ENCODE measurements at places on chromosomes 2 and 18. TPM values are rescaled to one million over a fixed set of nuclear protein-coding genes. Genes with fewer than 3 reads are reported as not detected.
A peak's percentile ranks its signal among the peaks of the same experiment; 100 is the strongest.

- H3K27me3 ChIP-seq = peaks cover 14% of the 10 kb centered on the region
- DNase-seq = no peak
- no peak overlapping the region for H3K27ac ChIP-seq
- no peaks in the 10 kb centered on the region for H3K36me3 ChIP-seq
These were observed 358.3 kb downstream of the ZNF516 start for GRCh38 chr18:76136701-76137100.

- H3K36me3 ChIP-seq = no peaks in the 10 kb centered on the region
- no peak overlapping the region for H3K4me3 ChIP-seq
- H3K27ac ChIP-seq = no peak overlapping the region
- no peak for DNase-seq
- no peaks in the 10 kb centered on the region for H3K4me1 ChIP-seq
These were observed 65.5 kb upstream of the FHL2 start for GRCh38 chr2:105464325-105464724.

GRCh38 chr18:61237529-61237928 lies 95.7 kb upstream of the CDH20 start:
- H3K4me1 ChIP-seq = no peaks in the 10 kb centered on the region
- DNase-seq = no peak
- H3K36me3 ChIP-seq = no peaks in the 10 kb centered on the region
- no peak overlapping the region for H3K4me3 ChIP-seq
- no peak overlapping the region for H3K27ac ChIP-seq

DNA sequence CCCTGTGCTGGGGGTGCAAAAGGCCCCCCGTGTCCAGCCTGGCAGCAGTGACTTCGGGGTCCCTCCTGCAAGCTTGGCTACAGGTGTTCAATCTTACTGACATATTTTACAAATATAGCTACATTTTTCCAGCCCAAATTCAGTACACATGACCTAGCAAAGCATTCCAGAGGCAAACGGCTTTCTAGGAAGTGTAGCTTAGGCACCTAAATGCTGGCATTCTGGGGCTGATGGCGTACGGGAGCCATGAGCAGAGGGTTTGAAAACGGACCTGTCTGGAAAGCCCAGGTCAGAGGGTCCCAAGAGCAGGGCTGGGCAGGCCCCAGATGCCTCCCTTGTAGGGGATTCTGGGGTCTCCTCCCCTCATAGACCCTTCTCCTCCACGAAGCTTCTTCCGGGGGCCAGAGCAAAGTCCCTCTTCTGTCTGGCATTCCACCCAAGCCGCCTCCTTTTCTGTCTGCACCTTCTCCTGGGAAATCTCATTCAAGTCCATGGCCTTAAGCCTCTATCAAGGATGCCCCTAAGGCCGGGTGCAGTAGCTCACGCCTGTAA lies 63.3 kb upstream of the ASAP2 start:
- DNase-seq = no peak
- peaks cover 12% of the 10 kb centered on the region for H3K27me3 ChIP-seq
- H3K27ac ChIP-seq = peak overlapping the region; percentile 63
- peaks cover 13% of the 10 kb centered on the region for H3K4me1 ChIP-seq

DNA sequence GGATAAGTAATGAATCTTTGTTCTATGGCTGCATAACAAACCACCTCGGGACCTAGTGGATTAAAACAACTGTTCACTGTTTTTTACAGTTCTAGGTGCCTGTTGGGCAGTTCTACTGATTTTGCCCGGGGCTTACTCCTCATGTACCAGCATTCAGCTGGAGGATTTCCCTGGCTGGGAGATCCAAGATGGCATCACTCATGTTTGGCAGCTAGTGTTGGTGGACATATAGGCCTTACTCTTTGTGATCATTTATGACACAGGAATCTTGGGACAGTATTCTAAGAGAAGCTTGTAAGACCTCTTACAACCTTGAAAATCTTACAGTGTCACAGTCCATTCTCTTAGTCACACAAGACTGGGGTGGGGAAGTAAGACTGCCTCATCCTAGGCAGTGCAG lies 4.6 kb downstream of the MARCHF7 start:
- no peak overlapping the region for H3K4me3 ChIP-seq
- no peak overlapping the region for H3K27ac ChIP-seq
- H3K27me3 ChIP-seq = no peaks in the 10 kb centered on the region
- no peak for DNase-seq

GRCh38 chr2:74146929-74147726 lies 584 bp downstream of the BOLA3 start:
- peaks cover 32% of the 10 kb centered on the region for H3K4me1 ChIP-seq
- peaks cover 14% of the 10 kb centered on the region for H3K36me3 ChIP-seq
- no peak for DNase-seq
- H3K27me3 ChIP-seq = no peaks in the 10 kb centered on the region
- H3K27ac ChIP-seq = peak overlapping the region; percentile 83

DNA sequence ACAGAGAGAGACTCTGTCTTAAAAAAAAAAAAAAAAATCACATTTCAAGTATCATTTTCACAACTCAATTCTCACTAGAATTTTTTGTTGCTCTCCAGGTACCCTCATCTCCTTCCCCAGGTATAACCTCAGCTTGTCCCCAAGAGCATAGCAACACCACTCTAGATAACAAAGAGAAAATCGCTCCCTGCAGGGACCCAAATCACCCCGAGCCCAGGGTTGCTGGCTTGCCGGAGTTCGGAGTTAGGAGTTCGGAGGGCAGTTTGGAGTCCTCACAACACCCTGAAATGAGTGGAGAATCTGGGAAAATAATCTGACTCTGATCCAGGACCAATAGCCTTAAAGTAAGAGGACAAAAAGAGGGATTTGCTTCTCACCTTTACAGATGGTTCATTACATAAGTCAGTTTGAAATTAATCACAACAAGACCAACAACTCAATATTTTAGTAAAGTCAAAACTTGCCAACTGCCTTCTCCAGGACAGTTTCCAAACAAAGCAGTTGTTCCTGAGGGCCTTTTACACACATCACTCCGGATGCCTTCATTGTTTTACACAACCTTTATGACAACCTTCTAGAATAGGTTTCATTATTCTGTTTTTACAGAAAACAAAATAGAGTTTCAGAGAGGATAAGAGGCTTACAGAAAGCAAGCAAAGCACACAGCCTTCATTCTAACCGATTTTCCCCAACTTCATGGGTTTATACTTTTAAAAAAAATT lies 59.1 kb downstream of the C2orf76 start:
- no peaks in the 10 kb centered on the region for H3K27me3 ChIP-seq
- peak overlapping the region; percentile 83 for H3K27ac ChIP-seq
- H3K4me1 ChIP-seq = peaks cover 42% of the 10 kb centered on the region

- peak; percentile 69 for DNase-seq
- no peaks in the 10 kb centered on the region for H3K27me3 ChIP-seq
- no peaks in the 10 kb centered on the region for H3K36me3 ChIP-seq
- H3K27ac ChIP-seq = peak overlapping the region; percentile 97
- H3K4me1 ChIP-seq = peaks cover 36% of the 10 kb centered on the region
- peak overlapping the region; percentile 62 for H3K4me3 ChIP-seq
These were observed 110.7 kb downstream of the NFATC1 start for GRCh38 chr18:79506191-79507075.

DNA sequence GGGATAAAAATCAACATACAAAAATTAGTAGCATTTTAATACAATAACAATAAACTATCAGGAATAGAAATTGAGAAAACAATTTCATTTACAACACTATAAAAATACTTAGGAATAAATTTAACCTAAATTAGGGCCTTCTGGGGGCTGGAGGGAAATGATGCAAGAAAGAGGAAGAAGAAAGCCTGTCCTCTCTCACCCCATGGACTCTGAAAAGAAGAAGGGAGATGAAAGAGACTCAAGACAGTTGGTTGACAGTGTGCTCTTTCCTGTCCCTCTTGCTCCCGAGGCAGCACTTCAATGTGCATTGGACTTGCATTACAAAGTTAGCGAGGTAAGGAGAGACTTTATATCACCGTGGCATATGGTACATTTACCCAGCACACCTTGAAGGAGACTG lies 88.5 kb downstream of the VAPA start:
- H3K27ac ChIP-seq = no peak overlapping the region
- no peak for DNase-seq
- no peaks in the 10 kb centered on the region for H3K36me3 ChIP-seq
- H3K4me3 ChIP-seq = no peak overlapping the region
- peaks cover 4% of the 10 kb centered on the region for H3K4me1 ChIP-seq

DNA sequence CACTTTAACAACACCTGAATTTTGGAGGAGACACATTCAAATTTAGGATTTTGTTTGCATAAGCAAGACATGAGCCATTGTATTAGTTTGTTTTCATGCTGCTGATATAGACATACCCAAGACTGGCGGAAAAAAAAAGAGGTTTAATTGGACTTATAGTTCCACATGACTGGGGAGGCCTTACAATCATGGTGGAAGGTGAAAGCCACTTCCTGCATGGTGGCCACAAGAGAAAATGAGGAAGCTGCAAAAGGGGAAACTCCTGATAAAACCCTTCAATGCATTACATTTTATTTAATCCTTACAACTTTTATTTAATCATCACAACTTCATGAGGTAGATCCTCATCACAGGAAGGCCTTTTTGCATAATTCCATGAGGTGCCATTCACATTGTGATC lies 242.0 kb upstream of the STON1 start:
- H3K4me3 ChIP-seq = no peak overlapping the region
- no peaks in the 10 kb centered on the region for H3K4me1 ChIP-seq
- H3K27ac ChIP-seq = no peak overlapping the region
- no peak for DNase-seq
- H3K27me3 ChIP-seq = no peaks in the 10 kb centered on the region
- no peaks in the 10 kb centered on the region for H3K36me3 ChIP-seq

DNA sequence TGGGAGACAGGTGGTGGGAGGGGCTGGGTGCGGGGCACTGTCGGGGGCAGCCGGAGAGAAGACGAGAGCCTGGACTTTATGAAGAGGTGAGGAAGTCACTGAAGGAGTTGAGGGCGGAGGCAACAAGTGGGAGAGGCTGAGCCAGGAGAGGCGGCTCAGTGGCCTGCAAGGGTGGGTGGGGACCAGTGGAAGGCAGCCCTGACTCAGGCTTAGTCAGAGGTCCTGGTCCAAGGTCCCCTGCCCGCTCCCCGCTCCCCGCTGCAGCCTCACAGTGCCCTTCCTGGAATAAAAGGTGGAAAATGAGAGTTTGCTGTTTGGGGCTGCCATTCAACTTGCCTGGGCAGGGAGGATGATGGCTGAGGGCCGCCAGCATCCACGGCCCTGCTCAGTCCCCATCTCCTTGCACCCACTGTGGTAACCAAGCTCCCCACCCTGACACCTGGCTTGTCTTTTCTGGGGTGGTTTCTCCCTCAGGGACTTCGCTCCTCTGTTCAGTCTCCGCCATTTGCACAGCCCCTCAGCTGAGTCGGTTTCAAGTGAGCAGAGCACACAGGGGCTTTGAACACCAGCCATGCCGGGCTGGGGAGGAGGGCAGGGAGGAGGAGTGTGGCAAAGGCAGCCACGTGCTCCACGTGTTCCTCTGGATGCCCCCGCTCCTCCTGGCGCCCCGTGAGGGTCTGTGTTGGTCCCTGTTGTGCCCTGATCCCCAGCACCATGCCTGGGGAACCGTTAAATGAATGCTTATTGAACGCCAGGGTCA lies 13.7 kb upstream of the RALB start:
- no peak for DNase-seq
- peak overlapping the region; percentile 77 for H3K27ac ChIP-seq
- H3K4me1 ChIP-seq = peaks cover 28% of the 10 kb centered on the region
- H3K36me3 ChIP-seq = no peaks in the 10 kb centered on the region
- H3K27me3 ChIP-seq = peaks cover 21% of the 10 kb centered on the region

DNA sequence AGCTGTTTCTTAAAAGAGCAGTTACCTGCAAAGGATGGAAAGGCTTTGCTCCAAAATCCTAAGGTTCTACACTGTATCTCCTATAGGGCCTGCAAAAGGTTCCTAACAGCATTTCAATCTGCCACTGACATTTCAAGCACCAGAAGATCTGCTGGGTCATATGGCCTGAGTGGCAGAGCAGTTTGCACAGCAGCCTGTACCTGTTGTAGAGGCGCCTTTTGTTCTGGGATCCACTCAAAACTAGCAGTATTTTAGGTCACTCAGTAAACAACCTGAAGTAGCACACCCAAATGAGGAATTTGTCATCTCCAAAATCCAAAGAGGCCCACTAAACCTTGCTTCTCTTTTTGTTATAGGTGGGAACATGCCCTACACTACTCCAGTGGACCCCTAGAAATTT lies 6.2 kb downstream of the FAM210A start:
- H3K4me3 ChIP-seq = no peak overlapping the region
- H3K36me3 ChIP-seq = no peaks in the 10 kb centered on the region
- H3K27me3 ChIP-seq = no peaks in the 10 kb centered on the region
- no peak for DNase-seq
- no peak overlapping the region for H3K27ac ChIP-seq
- peaks cover 69% of the 10 kb centered on the region for H3K4me1 ChIP-seq

- no peak overlapping the region for H3K27ac ChIP-seq
- H3K4me1 ChIP-seq = no peaks in the 10 kb centered on the region
These were observed 3.1 kb downstream of the PROM2 start for GRCh38 chr2:95277246-95277906.

DNA sequence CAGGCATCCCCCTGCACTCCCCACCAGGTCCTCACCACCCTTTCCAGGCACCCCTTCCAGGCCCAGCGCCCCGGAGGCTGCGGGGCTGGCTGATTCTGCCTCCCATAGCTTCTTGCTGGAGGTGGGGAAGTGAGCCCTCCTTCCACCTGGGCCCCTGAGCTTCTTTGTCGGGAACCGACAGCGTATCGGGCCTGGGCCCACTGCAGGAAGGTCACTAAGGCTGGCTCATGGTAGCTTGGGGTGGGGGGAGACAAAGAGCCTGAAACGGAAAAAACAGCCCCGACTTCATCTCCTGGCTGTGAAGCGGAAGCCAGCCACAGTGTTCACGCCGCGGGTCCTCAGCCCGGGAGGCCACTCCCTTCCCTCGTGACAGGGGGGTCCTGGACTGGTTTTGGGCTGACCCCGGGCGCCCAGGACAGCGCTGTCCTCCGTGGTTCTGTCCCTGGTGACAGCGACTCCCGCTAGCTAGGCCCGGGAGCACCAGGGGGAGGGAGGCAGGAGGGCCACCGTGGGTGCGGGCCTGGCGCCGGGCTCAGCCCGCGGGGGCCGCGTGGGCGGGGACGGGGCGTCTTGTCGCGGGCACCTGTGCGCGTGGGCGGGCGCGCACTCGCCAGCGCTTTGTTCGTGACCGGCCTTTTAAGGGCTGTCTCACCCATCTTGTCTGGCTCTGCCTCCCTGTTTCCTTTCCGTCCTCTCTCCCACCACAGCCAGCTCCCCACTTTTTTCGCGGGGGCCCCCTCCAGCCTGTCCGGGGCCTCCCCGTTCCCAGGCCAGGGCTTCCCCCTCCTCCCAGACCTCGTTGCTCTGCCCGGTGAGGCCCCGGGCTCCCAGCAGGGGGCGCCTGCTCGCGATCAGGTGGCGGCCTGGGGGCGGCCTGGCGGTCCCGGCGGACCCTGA lies 64.9 kb downstream of the DNMT3A start:
- peak overlapping the region; percentile 85 for H3K27ac ChIP-seq
- no peaks in the 10 kb centered on the region for H3K27me3 ChIP-seq
- peak; percentile 51 for DNase-seq
- H3K4me1 ChIP-seq = peaks cover 71% of the 10 kb centered on the region
- H3K4me3 ChIP-seq = peak overlapping the region; percentile 62

GRCh38 chr2:66578054-66578686 lies 143.2 kb downstream of the MEIS1 start:
- H3K4me3 ChIP-seq = no peak overlapping the region
- H3K4me1 ChIP-seq = peaks cover 53% of the 10 kb centered on the region
- DNase-seq = no peak
- no peak overlapping the region for H3K27ac ChIP-seq
- no peaks in the 10 kb centered on the region for H3K36me3 ChIP-seq

ABCG5 gene
- not detected for total RNA-seq

ALLC gene
- not detected for total RNA-seq

VIT gene
- 8.5 TPM for total RNA-seq

LRATD1 gene
- 3.1 TPM for total RNA-seq

MYO7B gene
- 0.44 TPM for total RNA-seq

IL1F10 gene
- total RNA-seq = not detected

TRIM43 gene
- not detected for total RNA-seq
